ENCODE measurements at places on chromosomes 2 and 18.

GRCh38 chr2:30421604-30422443, 25.2 kb upstream of the LCLAT1 start:
- peak; percentile 55 for DNase-seq

- no peak for DNase-seq
Observed at GRCh38 chr18:63824220-63824525, 49.0 kb downstream of the SERPINB7 start.

GRCh38 chr18:58552057-58552461, 76.8 kb downstream of the ALPK2 start:
- peak; percentile 18 for DNase-seq

DNA sequence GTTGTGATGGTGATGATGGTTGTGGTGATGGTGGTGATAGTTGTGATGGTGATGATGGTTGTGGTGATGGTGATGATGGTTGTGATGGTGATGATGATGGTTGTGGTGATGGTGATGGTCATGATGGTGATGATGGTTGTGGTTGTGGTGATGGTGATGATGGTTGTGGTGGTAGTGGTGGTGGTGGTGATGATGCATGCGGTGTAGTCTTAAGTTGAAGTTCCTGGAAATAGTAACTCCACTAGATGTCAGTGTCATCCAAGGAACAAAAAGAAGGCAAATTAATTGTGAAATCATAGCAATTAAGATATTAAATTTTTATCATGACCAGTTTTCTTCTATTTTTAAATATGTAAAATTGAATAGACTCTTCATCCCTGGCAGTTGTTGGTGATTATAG, 309.2 kb downstream of the AGAP1 start:
- no peak for DNase-seq

GRCh38 chr2:68943581-68944568, 8.8 kb downstream of the GKN2 start:
- peak; percentile 34 for DNase-seq

GRCh38 chr2:72139471-72139873, 8.2 kb downstream of the CYP26B1 start:
- no peak for DNase-seq

DNA sequence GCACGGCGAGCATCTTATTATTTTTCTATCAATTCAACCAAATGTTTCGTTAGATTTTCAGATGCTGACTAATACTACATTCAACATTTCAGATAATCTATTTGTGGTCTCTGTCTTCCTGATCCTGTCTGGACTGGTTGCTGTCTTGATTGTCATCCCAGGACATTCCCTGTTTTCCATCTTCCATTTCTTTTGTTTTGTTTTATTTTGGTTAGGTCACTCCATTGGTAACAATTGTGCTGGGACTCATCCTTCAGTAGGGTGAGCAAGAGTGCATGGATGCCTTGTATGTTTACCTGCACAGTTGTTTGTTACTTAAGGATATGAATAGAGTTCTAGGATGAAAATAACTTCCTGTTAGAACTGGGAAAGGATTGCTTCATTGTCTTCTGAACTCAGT, 55.9 kb upstream of the ACYP2 start:
- DNase-seq, result no peak

DNA sequence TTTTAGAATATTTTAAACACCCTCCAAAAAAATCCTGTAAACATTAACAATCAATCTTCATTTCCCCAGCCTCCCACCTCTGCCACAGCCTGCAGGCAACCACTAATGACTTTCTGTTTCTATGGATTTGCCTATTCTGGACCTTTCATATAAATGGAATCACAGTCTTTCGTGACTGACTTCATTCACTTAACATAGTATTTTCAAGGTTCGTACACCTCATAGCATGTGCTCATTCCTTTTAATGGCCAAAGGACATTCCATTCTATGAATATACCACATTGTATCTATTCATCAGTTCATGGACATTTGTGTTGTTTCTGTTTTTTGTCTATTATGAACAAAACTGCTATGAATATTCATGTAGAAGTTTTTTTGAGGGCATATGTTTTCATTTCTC, 48.5 kb downstream of the NAT8 start:
- DNase-seq, result no peak

GRCh38 chr18:76757335-76757734, 65.0 kb upstream of the ZNF236 start:
- DNase-seq, result no peak

DNA sequence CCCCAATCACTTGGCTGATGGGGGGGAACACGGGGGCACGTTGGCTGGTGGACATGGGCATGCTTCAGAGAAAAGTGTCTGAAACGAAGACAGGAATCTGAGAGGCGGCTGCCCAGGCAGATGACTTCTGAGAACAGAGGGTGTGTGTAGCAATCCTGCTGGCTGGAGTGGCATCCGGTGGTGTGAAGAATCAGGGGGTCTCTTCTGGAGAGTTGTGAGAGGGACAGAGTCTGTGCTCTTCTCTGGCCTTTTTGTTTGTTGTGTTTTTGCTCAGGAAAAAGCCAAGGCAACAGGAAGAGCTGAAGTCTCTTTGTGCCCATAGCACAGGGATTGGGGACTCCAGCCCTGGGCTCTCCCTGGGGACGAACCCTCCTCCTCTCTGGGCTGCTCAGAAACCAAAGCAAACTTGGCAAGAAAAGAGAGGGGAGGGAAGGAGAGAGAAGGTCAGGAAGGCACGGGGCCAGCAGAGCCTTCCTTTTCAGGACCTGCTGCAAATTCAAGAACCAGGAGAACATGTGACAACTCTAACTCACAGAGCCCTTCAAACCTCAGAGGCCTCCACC, 97.0 kb upstream of the SMAD2 start:
- no peak for DNase-seq

DNA sequence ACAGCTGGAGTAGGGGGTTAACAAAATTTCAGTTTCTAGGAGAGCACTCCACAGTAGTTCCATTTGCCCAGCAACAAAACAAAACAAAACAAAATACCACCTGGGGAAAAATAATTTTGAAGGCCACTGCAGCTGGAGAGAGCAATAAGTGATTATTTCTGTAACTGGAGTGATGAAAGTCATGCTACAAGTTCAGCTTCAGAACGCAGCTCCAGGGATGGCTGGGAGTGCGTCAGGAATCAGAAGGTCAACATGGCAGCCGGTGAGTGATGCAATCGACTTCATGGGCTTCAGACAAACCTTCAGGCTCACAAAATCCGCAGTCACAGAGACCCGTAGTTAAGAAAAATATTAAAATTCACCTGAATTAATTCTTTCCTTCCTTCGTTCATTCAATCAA, 41.0 kb downstream of the ABHD3 start:
- DNase-seq, result no peak

DNA sequence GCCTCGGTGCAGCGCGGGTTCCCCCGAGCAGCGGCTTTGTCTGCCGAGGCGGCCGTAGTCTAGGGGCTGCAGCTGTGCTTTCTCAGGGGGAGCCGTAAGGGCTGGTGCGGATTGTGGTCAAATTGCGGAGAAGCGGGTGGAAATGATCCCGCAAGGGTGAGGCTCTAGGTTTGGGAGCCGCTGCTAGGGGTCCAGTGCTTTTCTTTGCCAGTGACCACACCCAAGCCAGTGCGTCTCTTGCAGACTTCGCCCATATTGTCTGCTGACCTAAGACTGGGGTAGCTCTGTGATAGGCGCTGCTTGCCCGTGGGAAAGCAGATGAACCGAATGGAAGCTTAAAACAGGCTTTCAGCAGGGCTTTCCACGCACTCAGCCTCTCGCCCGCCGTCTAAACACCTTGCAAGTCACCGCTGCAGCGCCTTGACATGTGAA, 2.1 kb downstream of the DPYSL5 start:
- no peak for DNase-seq

Data from stimulated activated CD4-positive, alpha-beta T cell treated with anti-CD3 and anti-CD28 coated beads, Interleukin-4, amount 100 ng/mL, for 4 hours (primary cell).